ENCODE measurements at places on chromosomes 2 and 18.

DNA sequence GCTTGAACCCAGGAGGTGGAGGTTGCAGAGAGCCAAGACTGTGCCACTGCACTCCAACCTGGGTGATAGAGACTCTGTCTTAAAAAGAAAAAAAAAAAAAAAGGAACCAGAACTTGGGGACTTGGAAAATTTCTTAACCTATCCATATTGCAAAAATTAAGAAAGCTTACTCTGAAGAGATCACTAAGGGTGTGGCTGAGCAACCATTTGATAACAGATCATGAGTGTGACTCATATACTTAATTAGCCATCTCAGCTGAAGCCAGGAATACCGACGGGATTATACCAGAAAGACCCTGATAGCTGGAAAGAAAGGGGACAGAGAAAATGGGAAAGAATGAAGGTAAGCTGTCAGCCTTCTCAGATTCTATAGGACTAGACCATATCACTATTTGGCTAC is 7.1 kb upstream of the ADD2 start:
- no peak for DNase-seq

DNA sequence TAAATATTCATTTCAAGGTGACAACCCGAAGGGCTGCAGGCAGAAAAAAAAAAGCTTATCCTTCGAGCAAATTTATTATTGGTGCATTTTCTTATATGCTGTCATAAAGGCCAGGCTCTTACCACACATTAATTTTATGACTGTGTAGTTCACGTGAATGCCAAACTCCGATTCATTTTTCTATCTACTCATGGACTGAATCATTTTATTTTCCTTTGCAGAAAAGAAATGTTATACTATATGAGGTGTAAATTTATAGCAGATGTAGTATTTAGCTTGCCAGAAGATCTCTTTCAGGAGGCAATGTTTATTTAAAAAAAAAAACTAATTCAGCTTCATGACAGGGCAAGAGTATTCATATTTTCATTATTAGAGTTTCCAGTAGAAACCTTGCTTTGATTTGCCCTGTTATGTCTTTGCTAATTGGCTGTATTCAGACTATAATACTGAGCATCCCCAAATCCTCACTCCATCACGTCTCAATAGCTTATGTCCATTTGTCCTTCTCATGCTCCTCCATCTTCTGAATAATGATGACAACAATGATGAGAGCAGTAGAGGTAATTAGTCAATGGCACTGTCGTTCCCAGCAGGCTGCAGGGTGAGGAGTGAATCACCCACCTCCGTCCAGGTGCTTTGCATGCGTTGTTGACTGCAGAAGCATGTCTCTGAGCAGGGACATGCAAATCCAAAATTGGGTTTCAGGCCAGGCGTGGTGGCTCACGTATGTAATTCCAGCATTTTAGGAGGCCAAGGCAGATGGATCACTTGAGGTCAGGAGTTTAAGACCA is 101.1 kb upstream of the RAB12 start:
- no peak for DNase-seq

GRCh38 chr2:100606332-100606725 is 43.5 kb downstream of the PDCL3 start:
- no peak for DNase-seq

DNA sequence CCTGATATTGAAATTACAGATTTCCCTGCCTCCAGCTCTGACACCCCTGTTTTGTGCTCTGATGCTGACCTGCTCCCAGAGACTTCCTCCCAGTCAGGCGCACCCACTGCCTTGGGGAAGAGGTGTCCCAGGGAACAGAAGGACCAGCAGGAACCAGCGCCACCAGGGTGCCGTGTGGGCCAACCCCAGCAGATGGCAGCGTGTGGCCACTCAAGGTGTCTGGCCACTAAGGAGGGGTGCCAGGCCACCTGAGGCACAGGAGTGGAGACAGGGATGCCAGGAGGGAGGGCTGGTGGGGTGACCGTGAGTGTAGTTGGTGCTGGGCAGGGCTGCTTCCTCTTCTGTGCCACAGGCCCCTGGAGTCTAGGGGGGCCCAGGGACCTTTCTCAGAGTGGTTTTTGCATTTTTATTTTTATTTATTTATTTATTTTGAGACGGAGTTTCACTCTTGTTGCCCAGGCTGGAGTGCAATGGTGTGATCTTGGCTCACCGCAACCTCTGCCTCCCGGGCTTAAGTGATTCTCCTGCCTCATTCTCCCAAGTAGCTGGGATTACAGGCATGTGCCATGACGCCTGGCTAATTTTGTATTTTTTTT is 56.0 kb downstream of the TEX44 start:
- DNase-seq: no peak

GRCh38 chr18:47036298-47036874 is 965 bp upstream of the ELOA2 start:
- DNase-seq: no peak

GRCh38 chr2:206198677-206199076 is 39.0 kb downstream of the EEF1B2 start:
- DNase-seq: no peak
